ENCODE measurements at places on chromosomes 16 and 17.
A peak's percentile ranks its signal among the peaks of the same experiment; 100 is the strongest.

- no peak for DNase-seq
These were observed 12.8 kb downstream of the PDK2 start for GRCh38 chr17:50107790-50108414.

DNA sequence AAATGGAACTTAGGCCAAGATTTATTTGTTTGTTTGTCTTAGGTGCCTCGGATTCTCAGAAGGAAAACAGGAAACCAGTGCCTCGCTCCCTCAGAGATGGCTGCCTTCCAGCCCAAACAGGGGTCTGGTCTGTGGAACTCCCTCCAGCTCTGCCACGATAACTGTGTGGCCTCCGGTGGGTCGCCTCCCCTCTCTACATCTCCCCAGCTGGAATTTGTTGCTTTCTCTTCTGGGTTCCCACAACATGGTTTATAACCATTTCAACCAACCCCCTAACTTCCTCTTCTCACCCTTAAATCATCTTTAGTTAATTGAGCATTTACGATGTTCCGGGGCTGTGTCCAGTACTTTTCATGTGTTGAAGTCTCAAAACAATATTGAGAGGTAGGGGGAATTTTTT lies 30.9 kb upstream of the PLLP start:
- DNase-seq = no peak

- peak; percentile 39 for DNase-seq
These were observed 26.2 kb downstream of the GPRC5B start for GRCh38 chr16:19858340-19859018.

DNA sequence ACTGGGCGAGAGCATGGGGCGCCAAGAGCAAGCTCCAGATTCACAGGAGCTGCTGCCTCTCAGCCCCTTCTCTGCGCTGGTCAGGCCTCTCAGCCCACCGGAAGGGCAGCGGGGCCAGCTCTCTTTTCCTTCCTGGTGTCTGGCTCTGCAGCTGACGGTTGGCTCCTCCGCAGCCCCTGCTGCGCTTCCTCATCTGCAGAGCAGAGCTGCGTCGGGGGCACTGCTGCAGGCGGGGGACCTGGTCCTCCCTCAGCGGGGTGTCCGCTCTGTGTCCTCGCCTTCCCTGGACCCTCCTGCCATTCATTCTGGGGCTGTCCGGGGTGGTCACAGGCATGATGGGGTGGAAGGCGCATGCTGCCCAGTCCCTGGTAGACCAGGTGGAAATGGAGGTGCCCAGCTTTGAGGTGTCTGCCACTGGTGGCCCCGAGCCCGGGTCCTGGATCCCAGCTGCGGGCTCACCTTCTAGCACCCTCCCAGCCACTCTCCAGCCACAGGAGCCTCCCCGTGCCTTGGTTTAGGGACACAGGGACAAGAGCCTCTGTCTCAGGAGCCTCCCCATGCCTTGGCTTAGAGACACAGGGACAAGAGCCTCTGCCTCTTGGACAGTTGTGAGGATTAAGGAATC lies 84.8 kb downstream of the IRF8 start:
- DNase-seq = no peak

DNA sequence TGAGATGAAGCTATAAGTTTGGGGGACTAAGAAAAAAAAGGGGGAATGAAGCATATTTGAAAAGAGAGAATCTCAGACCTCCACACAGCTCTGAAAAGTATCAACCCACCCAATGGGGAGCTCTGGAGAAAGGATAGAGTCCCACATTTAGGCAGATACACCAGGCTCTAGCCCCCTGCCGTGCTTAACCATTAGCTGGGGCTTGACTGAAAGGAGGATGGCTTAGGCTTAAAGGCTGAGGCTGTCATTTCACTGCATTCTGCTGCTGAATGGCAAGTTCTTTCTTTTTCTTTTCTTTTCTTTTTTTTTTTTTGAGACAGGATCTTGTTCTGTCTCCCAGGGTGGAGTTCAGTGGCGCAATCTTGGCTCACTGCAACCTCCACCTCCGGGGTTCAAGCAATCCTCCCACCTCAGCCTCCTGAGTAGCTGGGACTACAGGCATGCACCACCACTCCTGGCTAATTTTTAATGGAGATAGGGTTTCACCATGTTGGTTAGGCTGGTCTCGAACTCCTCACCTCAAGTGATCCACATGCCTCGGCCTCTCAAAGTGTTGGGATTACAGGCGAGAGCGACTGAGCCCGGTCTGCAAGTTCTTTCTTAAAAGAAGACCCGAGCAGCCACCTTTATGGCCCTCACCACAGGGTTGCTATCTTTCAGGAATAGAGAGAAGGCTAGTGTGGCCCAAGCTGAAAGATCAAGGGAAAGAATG lies 9.0 kb upstream of the MMP2 start:
- DNase-seq = no peak

DNA sequence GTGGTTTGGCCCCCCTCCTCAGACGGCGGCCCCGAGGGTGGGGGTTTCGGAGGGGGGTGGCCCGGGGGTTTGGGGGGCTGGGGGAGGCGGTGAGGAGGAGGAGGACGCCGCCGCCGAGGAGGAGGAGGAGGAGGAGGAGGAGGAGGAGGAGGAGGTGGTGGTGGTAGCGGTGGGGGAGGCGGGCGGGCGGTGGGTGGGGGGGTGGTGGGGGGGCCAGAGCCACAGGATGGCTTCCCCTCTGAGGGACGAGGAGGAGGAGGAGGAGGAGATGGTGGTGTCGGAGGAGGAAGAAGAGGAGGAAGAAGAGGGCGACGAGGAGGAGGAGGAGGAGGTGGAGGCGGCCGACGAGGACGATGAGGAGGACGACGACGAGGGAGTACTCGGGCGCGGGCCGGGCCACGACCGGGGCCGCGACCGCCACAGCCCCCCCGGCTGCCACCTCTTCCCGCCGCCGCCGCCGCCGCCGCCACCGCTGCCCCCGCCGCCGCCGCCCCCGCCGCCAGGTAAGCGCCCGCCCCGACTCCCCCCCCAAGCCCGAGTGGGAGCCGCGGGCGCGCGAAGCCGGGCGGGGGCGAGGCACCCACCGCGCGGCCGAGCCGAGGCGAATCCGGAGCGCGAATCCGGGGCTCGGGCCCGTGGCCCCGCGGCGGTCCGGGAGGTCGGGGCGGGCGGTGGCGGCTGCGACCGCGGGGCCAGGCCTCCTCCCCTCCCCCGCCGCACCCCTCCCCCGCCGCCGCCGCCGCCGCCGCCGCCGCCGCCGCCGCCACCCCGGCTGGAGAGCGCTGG lies 3.8 kb upstream of the CHD3 start:
- no peak for DNase-seq

Data from astrocyte of the spinal cord (primary cell).